NCI-H1048 (cell line): ENCODE measurements at places on chromosomes 7 and 10.

DNA sequence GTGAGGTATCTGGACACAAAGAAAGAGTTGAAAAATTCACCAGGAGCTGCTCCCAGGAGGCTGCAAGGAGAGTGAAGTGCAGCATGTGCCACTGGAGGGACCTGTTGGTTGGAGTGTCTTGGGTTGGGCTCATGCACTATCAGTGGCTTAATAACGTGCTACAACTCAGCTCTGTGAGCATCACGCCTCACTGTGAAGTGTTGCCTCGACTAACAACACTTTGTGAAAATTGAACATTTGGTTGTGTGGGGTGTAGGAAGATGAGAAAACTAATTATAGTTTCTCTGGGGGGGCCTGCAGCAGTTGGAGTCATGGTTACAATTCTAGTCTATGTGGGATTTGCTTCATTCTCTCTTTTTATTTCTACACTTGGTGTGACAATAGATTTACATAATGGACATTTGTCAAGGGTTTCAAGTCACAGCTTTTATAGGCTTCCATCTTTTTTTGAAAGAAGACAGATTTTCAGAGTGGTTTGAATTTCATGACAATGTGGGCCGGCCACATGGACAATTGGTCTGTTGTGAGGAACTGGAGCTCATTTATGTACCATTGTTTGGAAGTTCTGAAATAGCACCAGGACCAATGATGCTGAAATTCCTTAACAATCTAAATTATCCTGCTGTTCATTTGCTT, 121.3 kb downstream of the RAMP3 start:
- no peak for DNase-seq

- no peak for DNase-seq
These were observed 111.0 kb downstream of the MICALL2 start for GRCh38 chr7:1348096-1348822.

DNA sequence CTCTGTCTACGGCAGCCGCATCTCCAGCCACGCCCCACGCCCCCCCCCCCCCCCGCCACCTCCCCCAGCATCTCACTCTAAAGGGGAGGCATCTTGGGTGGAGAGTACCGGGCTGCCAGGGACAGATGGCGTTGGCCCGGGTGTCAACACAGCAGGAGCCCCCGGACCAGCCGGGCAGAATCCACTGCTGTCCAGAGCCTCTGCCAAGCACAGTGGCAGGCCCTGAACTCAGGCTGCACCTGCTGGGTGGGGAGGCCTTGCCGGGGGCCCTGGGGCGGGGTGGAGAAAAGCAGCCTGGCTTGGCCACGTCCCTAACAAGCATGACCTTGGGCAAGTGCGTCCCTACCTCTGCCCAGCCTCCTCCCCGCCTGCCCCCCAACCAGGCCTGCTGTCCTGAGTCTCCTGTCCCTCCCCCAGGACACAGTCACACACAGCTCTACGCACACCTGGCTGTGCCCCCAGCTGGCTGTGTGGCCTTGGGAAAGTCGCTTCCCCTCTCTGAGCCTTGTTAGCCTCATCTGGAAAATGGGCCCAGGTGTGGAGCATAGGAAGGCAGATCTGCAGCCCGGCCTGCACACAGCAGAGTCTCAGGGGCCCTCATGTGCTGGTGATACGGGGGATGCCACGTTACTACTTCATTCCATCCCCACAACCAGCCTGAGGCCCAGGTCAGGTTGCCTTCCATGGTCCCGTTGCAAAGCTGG, 45.2 kb downstream of the MICALL2 start:
- no peak for DNase-seq

- no peak for DNase-seq
These were observed at the start of gene ADIRF for GRCh38 chr10:86968271-86968993. ADIRF (plus strand) TSS chr10:86968482; CDS start chr10:86968545, 63 bp downstream.

DNA sequence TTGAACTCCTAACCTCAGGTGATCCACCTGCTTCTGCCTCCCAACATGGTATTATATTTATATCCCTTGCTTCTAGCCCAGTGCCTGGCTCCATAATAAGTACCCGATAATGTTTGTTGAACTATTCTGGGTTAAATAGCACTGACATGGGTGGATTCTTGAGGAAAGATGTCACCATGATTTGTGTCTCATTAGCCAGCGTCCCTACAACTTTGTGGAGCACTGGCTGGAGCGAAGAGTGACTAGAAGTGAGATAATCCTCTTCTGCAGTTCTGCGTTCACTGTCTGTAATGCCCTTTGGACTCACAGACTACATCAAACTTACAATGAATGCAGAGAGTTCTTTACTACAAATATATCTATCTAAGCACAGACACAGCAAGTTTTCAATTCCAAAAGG, 16.9 kb upstream of the AKR1E2 start:
- DNase-seq, result no peak

DNA sequence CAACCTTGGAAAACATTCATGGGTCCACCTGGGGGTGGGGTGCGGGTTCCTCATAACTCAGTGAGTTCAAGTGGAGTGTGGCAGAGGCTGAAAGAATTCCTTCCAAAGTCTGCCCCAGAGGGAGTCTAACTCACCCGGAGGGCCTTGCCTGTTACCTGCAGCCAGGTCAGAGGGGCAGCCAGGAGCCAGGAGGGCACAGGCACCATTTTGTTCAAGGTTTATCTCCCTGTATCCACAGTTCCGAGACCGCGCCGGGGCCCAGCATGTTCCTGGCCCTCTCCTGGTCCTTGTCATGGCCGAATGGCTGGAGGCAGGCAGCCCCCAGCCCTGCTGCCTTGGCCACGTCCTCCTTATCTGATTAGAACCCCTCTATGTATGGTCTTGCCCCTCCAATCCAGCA, 11.4 kb upstream of the DOCK1 start:
- no peak for DNase-seq

- no peak for DNase-seq
These were observed 27.2 kb downstream of the ATE1 start for GRCh38 chr10:121900443-121901174.

GRCh38 chr10:124003871-124004662, 89.3 kb downstream of the CHST15 start:
- no peak for DNase-seq
